Omental fat pad (tissue), 4 donors: ENCODE measurements at places on chromosomes 12 and 14. TPM values are rescaled to one million over a fixed set of nuclear protein-coding genes. Genes with fewer than 3 reads are reported as not detected.

DNA sequence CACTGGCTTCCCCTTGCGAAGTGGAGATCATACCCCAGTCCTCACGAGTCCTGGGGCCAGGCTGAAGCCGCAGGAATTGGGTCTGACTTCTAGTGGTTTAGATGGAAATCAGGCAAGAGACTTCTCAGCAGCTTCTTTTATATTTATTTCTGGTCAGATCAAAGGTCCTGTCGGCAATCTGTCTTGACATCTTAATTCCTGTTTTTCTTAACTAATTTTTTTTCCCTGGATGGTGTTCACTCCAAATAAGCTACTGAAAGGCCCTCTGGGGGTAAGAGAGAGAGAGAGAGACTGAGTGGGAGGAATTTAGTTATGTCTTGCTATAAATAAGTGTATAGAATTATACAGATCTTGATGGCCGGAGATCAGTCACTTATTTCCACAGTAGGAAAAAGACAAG is 698.7 kb upstream of the TBX3 start:
- DNase-seq, result no peak

DNA sequence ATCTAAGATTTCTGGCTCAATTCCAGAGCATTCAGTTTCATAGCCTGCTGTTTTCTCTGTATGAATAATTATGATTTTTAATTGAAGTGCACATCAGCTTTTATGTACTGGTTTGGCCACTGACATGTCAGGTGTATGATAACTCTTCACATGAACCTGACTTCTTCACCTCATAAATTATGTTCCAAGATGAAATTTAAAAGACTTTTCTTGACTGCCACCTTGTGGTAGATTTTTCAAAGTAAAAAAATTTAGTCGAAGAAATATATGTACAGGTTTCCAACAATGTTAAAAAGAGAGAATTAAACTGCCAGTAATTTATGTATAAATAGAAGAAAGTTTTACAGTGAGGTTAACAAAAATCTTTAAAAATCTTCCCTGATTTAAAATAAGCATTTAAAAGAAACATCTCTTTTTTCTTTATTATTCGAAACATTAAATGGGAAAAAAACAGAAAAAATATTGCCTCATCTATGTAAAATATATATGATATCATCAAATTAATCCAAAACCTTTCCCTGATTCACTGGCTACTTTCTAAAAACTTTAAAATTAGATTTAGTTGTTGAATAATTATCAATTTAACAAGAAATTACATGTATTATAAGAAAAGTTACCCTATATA is 124.9 kb upstream of the ATXN7L3B start:
- no peak for DNase-seq

GRCh38 chr12:13253966-13254760 is 57.6 kb downstream of the EMP1 start:
- DNase-seq, result no peak

The HELB gene
- 11.3 TPM for total RNA-seq

- DNase-seq, result no peak
Observed at GRCh38 chr12:105487963-105488362, 157.5 kb downstream of the C12orf75 start.

- no peak for DNase-seq
Observed at GRCh38 chr14:39488600-39488999, 56.4 kb upstream of the FBXO33 start.

GRCh38 chr12:50662116-50662510 is 101.8 kb upstream of the ATF1 start:
- DNase-seq, result no peak

DNA sequence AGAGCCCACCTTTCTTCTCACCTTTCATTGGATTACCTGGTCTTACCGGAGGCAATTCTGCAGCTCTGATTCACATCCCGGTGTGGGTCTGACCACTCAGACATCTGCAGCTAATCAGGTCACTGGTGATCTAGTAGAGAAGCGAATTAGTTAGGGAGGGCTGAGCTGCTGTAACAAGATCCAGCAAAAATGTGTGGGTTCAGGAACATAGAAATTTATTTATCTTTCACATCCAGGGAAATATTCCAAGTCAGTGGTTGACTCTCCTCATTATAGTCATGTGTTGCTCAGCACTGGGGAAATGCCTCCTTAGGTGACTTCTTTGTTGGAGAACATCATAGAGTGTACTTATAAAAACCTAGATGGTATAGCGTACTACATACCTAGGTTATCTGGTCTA is 218.7 kb upstream of the PELI2 start:
- no peak for DNase-seq

DNA sequence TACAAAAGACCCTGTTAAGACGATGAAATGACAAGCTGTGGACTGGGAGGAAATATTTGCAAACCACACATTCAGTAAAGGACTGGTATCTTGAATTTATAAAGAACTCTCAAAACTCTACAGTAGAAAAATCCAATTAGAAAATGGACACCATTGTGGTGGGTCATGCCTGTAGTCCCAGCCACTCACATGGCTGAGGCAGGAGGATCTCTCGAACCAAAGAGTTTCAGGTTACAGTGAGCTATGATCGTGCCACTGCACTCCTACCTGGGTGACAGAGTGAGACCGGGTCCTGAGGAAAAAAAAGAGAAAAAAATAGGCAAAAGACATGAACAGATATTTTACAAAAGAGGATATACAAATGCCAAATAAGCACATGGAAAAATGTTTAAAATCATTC is 41.9 kb downstream of the TTC6 start:
- no peak for DNase-seq

DNA sequence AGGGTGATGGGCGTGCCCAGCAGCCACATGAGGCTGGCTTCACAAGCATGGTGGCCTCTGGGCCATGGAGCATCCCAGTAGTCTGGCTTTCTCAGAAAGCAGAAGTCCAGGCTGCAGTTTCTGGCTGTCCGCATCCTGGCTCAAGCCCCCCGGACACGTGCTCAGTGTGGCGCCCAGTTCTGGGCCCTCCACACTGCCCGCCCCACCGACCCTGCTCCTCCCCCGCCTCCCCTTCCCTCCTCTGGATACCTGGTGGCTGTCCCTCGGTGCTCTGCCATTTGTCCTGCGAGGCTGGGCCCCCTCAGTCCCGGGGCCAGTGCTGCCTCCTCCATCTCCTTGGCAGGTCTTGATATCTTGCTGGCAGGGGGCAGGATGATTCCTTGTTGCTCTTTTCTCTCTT is 31.6 kb downstream of the LRCOL1 start:
- no peak for DNase-seq

GRCh38 chr14:97687944-97688630 is 890.9 kb downstream of the VRK1 start:
- no peak for DNase-seq

- no peak for DNase-seq
Observed at GRCh38 chr12:114858388-114859146, 174.6 kb upstream of the TBX3 start.

DNA sequence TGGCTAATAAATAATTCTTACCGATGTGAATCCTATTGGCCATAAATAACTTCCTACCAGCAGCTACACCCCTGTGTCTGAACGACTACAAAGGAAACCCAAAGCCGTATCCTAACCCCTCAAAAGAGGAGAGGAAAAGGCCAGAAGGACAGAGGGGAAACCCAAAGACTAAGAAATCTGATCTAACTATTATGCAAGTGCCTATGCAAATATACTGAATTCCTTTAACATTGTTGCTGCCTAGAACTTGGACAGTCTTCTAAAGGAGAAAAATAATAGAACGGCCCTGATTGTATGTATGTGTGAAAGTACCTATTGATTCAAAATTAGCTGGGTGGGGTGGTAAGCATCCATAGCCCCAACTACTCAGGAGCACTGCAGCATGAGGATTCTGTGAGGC is 997 bp downstream of the PLEKHG7 start:
- DNase-seq, result no peak

- no peak for DNase-seq
Observed at GRCh38 chr12:53279283-53279869, 11.3 kb downstream of the ESPL1 start.

DNA sequence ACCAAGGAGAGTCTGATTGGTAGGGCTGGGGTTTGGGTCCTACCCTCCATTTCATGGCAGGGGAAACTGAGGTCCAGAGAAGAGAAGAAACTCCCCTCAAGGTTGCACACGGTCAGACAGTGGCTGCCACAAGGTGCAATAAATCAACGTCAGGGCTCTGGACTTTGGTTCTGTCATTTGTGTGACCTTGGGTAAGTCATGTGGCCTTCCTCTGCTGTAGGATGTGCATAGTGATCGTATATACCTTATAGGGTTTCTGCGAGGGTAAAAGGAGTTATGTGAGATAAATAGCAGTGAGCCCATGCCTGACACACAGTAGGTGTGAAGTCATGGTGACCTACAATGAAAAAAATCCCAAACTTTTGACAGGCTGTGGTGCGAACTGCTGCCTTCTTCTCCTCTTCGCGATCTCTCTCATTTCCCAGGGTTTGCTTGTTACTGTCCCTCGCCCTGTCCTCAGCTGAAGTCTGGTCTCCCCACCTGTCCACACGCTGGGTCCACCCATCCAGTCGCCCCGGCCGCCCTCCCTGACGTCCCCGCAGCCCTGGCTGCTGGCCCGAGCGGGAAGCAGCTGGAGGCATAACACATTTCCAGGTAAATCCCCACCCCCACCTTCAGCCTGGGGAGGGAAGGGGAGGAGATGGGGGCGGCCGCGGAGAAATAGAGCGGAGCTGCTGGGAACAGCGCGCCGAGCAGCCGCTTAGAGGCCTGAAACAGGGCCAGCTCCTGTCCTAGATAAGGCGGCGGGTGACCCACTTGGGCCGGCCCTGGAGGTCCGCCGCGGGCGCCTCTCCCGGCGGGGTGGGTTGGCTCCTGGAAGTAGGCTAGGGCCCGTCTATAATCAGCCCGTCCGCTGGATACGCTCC is 1.8 kb upstream of the FAM222A start:
- DNase-seq, result no peak

The C12orf56 gene
- total RNA-seq, result not detected

- DNase-seq, result no peak
Observed at GRCh38 chr12:63816031-63816430, 28.5 kb upstream of the SRGAP1 start.

DNA sequence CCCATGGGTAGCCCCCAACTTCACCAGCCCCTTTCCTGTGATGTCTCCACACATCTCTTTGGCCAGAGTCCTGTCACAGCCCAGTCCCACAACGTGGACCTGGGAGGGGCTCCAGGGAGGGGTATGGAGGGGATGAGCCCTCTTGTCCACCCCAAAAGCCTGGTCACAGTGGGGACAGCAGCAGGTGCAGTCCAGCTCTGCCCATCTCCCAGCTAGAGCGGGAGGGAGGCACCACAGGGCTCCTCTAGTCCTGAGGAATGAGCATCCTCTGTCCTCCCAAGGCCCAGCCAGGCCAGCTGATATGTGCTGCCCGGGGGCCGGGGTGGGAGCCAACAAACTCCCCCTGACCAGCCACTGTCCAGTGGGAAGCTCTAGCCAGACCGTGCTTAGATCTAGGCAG is 43.5 kb upstream of the EIF5 start:
- no peak for DNase-seq
